CD4-positive, alpha-beta memory T cell (primary cell): ENCODE measurements at places on chromosomes 6 and 20. TPM values are rescaled to one million over a fixed set of nuclear protein-coding genes. Genes with fewer than 3 reads are reported as not detected.

SSTR4 gene
- polyA plus RNA-seq = not detected

HTR1E gene
- not detected for polyA plus RNA-seq

TRIM31 gene
- polyA plus RNA-seq = 0.21 TPM

C20orf204 gene
- polyA plus RNA-seq = not detected

GLYATL3 gene
- not detected for polyA plus RNA-seq

GRCh38 chr6:87722540-87723169 lies 20.6 kb upstream of the AKIRIN2 start:
- DNase-seq = no peak

GRCh38 chr6:7697820-7698623 lies 27.9 kb upstream of the BMP6 start:
- no peak for DNase-seq

DNA sequence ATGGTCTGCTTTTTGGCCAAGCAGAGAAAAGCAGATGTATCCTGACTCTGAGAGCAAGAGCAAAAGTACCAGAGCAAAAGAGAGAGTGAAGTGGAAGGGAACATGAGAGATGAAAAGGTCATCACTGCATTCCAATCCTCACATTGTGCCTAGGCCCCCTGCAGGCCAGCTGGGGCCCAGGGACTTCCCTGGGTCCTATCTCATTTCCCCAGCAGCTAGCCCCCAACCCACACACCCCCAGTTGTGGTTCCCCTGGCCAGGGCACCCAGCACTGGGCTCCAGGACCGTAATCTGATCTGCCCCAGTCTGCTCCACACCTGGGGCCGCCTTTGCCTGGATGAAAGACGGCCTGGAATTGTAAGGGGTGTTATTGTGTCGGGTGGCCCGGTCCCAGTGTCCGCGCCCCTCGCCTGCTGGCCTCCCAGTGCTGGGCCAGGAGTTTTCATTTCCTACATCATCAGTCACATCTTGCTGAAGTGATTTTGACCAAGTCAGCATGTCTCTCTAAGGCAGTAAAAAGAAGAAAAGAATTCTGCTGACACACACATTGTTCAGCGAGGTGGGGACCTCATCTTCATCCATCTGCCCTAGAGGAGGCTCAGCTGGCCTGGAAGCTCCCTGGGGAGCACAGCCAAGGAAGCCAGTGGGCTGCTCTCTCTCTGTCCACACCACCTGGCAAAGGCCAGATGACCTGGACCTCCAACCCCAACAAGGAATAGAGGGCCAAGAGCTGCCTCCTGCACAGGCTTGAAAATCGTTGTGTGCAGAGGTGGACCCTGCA lies 4.0 kb upstream of the BMP7 start:
- DNase-seq = no peak

- DNase-seq = no peak
Measured at GRCh38 chr20:16691381-16691780, 38.4 kb upstream of the SNRPB2 start.

DNA sequence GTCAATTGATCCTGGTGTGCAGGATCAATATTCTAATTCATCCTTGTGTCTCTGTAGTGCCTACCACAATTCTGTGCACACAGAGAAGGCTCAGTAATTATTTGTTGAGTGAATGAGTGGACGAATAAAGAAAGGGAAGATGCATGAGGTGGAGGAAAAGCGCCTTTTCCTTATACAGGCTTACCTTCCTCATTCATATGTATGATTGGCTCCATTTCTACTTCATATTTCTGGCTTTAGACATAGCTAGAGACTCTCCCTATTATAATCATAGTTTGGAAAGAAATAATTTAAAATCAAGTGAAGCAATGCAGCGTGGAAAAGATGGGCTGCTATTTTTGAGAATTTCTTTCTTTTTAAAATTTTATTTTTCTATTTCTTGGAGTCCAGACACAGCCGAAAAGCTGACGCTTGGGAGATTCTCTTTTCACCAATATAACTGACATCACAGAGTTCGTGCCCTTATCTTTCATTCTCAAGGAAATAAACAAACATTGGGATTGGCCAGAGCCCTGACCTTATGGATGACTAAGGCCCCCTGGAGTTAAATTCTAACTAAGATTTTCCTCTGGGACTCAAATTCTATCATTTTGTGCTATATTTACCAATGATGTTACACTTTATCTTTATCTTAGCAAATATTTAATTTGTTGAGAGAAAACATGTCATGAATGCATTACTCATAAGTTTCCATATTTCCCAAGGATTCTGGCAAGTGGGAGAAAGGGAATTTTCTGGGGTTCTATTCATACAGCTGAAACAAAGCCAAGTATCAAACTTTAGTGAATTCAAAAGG lies 48.1 kb downstream of the PRL start:
- DNase-seq = no peak

GRCh38 chr20:62219992-62220665 lies at the start of gene HRH3:
Gene HRH3 (minus strand): TSS chr20:62220278. CDS start chr20:62219970, 308 bp downstream.
- peak; percentile 46 for DNase-seq

- DNase-seq = no peak
Measured at GRCh38 chr6:39530201-39530759, 194.9 kb downstream of the KIF6 start.

DNA sequence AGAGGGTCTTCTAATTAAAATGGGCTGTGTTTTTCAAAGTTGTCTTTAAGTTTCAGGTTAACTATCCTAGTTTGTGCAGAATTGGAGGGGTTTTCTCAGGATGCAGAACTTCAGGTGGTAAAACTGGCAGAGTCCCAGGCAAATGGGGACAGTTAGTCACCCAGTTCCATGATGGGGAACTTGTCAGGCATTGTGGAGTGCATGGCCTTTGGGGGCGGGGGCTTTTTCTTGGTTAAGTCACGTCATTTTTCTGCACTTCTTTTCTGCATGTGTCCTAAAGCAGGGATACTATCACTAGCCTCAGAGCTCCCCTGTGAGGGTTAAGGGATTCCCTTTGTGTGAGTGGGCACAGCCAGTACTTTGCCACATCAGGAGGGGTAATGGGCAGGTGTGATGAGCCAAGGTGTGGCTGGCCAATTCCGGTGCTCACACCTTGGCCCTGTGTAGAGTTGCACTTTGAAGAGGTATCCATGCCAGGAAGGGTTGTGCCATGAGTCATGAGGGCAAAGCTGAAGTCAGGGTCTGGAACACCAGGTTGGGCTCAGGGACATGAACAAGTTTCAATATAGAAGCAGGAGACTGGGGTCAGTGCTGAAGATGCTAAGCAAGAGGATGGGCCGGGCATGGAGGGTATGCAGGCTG lies 126.0 kb upstream of the RREB1 start:
- no peak for DNase-seq

DNA sequence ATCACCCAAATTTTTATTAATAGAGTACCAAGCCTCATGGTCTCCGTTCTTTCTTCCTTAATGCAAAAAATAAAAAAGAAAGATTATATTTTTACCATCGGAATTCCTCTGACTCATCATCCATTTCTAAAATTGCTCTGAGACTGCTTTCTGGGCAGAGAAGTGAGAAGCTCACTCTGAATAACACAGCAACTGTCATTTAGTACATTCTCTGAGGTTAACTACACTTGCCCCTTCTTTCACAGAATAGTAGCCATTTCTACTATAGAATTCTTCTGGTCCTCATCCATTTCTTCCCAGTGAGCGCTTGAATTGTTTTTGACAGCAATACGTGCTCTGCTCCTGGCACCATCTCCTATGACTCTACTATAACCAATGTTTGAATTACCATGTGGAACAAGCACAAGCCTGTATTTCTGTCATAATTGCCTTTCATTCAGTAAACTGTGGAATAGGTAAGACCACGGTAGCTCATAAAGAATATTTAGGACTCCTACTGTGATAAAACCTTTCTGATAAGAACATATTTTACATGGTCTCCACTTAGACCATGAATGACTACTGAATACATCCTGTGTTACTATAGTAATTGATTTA lies 435.5 kb upstream of the NRSN1 start:
- no peak for DNase-seq

DNA sequence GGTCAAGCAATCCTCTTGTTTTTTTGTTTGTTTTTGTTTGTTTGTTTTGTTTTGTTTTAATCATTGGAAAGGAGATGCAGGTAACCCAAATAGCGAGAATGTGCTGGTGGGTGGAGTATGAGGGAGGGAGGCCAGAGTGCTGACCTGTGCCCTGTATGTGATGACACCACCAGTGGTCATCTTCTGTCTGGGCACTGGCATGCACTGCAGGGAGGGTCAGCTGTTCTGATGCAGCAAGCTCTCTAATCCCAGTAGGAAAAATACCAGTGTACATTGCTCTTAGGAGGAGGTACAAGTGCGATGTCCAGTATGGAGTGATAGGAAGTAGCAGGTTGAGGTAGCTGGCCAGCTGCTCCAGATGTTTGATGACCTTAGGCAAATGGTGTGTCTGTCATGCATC lies 2.9 kb upstream of the CST1 start:
- no peak for DNase-seq

DNA sequence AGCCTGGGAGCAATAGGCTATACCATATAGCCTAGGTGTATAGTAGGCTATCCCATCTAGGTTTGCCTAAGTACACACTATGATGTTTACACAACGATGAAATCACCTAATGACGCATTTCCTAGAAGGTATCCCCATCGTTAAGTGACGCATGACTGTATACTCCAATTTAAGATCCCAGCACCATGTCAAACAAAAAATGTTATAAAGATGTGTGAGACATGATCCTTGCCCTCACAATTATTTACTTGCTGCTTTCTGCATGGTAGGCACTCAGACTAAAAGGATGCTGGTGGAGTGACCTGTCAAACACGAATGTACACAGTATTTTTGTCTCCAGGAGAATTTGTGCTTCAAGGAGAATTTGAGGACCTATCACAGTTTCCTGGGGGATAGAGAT lies 32.3 kb downstream of the SNAP25 start:
- DNase-seq = no peak

DNA sequence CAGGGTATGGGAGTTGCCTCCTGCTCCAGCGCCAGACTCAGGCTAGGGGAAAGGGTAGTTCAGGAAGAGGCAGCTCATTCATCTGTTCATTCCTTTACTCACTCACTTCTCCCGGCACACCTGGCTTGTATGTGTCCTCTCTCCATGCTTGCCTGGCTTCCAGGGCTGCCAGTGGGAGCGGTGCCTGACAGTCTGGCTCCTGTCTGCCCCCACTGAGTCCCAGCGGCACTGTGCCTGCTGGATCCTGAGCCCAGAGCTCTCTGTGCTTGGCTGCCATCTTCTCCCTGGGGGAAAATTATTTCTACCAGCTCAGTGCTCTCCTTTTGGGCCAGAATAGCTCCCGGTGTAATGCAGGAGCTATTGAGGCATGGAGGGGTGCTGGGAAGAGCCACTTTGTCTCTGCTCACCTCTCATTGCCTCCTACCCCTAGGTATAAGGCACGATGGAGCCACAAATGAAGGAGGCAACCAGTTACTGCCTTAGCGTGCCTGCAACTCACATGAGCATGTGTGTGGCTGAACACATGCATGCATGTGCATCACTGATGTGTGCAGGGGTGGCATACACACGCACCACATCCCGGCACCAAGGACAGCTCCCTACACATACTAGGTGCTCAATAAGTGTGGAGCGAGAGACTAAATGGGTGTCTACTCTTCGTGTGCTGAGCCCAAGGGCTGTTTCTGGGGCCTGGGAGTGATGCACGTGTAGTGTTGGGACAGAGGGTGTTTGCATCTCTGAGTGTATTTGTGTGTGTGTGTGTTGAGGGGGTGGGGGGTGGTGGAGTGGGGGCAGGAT lies 46.6 kb downstream of the CDH22 start:
- DNase-seq = no peak

DNA sequence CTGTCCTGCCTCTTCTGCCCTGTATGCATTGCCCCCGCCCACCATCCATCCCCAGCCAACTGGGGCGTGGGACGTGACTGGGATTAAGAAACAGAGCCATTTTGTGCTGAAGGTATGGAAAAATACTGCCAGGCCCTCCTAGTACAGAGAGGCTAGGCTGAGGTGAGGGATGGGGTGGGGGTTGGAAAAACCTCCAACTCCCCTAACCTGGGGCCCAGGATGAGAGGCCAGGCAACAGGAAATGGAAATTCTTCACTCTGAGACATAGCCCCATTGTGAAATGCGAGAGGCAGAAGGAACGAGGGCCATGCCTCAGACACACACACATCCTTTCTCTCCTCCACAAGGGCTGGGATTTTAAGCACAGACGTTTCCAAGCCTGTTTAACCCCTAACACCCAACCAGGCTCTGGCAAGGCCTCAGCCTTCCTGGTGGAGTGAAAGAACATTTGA lies 19.9 kb downstream of the KCNK5 start:
- DNase-seq = no peak

DNA sequence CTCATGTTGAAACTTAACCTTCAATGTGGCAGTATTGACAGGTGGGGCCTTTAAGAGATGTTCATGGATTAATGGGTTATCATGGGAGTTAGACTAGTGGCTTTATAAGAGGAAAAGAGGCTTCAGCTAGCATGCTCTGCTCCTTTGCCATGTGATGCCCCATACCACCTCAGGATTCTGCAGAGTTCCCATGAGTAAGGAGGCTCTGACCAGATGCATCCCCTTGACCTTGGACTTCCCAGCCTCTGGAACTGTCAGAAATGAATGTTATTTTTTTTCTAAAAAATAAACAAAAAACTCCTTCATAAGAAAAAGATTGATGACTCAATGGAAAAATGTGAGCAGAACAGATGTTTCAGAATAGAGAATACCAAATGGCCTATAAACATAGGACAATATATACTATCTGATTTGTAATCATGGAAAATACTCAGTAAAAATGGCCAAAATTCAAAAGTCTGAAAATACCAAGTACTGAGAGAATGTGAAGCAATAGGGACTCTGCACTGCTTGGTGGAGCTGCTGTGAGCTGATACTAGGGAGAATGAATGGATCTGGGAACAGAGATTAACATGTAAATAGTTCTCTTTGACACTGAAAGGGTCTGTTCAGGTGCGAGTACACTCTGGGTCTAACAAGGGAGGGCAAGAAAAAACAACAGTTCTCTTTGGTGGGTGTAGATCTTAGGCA lies 7.4 kb upstream of the TRIM39 start:
- DNase-seq = no peak

DNA sequence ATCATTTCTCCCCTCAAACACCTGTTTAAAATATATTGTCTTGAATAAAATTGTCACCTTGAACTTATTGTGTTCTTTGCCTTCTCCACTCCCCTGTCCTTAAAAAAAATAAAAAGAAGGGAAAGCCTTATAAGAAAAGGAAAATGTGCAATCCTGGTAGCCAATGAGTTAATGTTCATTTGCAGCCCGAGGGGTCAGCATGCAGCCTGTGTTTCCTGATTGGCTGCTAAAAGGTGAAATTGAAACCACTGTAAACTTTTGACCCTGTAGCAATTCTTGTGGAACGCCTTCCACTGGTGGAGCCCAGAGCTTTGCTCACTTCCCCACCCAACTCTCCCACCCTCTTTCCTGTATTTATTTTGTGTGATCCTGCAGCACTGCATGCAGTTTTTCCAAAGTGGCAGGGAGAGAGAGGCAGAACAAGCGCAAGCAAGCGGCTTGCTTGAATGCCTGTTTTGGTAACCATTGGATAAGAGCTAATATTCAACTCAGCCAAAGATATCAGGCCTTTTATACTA lies 74.9 kb downstream of the NCOA3 start:
- DNase-seq = no peak

DNA sequence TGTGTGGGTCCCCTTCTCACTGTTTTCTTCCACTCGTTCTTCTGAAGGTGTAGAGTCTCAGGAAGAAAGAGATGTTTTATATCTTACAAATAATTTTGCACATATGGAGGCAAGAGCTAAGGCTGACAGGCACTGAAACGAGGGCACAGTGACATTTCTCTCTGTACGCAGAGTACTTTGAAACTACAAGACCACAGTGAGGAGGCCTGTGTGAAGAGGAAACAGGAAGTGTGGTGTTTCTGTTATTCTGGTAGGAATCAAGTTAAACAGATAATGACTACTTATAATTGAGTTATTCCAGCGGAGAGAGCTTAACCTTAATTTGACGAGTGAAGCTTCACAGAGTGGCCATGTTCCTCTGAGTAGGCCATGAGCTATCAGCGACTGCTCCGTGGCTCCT lies 4.8 kb downstream of the CDH4 start:
- DNase-seq = no peak

GRCh38 chr6:56101141-56101553 lies 146.2 kb downstream of the COL21A1 start:
- no peak for DNase-seq
